ENCODE measurements at places on chromosomes 5 and 9.

DNA sequence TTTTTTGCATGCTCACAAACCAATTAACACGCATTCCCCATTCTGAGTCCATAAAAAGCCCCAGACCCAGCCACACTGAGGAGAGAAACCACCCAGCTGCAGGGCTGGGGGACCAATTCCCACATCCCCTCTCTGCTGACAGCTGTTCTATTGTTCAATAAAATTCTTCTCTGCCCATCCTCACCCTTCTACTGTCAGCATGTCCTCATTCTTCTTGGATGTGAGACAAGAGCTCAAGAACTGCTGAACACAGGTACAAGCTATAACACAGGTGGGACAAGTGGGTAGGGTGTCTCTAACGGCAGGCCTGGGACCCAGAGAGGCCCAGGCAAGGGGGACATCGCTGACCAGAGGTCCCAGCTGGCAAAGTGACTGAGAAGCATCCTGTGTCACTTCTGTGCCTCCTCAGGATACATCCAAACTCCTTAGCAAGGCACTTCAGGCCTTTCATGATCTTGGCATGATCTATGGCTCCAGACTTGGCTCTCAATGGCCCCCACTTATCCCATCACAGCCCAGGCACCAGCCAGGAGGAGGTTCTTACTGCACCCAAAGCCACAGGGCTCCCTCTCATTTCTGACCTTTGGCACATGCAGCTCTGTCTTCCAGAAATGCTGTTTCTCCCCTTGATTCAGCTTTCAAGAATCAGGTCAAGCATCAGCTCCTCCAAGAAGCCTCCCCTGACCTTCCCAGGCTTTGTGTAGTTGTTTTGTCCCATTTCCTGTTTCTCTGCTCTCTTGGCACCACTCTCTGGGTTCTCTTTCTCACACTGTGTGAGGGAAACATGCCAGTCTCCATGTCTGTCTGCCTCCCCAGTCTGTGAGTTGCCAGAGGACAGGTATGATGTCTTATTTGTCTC, 7.3 kb upstream of the ALDH1B1 start:
- no peak for DNase-seq

- no peak for DNase-seq
Observed at GRCh38 chr5:108102463-108102862, 279.4 kb downstream of the FBXL17 start.

- no peak for DNase-seq
Observed at GRCh38 chr5:87061046-87061445, 206.6 kb upstream of the RASA1 start.

GRCh38 chr5:149434162-149435014, 55.3 kb upstream of the IL17B start:
- DNase-seq: peak; percentile 52

- DNase-seq: no peak
Observed at GRCh38 chr9:16013826-16014225, 461.0 kb downstream of the CCDC171 start.

GRCh38 chr9:84701801-84702200, 32.3 kb downstream of the NTRK2 start:
- DNase-seq: no peak

DNA sequence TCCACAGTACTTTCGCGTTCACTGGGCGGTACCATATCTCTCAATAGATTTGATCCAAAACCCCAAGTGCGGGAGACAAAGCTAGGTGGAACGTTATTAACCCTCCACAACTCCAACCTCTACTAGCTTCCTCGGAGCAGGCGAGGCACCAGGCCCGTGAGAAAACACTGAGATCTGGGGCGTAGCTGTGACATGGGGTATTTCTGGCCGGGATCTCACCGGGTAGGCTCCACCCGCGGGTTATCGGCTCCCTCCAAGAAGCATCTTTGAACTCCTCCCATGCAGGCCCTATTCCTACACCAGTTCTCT, 350 bp upstream of the SLC25A46 start:
- no peak for DNase-seq

- DNase-seq: no peak
Observed at GRCh38 chr9:115106001-115106400, 12.0 kb downstream of the TNC start.

- DNase-seq: no peak
Observed at GRCh38 chr5:124662181-124662781, 84.2 kb downstream of the ZNF608 start.

DNA sequence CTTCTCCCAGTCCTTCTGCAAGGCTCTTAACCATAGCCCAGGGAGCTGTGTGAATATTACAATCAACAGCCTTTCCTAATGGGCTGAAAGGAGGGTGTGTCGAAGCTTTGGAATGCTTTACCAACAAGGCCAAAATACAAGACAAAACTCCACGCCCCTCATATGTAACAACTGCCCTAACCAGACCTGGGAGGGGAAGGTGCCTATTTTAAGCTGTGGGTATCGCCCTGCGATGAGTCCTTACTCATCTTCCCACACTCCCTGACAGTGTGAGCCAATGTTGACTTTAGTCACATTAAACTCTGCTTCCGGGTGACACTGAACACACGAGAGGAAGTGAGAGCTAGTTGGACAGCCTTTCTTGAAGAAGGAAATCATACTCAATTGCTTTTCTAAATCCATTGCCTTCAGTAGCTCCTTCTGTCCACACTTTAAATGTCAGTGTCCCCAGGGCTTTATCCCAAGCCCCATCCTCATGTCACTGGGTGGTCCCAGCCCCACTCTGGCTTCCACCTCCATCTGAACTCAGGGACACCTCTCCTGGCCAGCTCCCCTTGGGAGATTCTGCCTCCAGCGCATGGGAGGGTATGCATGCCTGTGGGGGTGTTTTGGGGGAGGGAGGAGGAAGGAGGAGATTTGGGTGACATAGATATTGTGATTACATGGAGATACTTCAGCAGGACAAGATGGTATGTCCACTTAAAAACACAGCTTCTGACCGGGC, 6.5 kb upstream of the TBC1D9B start:
- DNase-seq: peak; percentile 12

GRCh38 chr9:90251316-90251715, 391.3 kb downstream of the DIRAS2 start:
- DNase-seq: no peak

- no peak for DNase-seq
Observed at GRCh38 chr9:110101531-110102161, 106.3 kb downstream of the C9orf152 start.

DNA sequence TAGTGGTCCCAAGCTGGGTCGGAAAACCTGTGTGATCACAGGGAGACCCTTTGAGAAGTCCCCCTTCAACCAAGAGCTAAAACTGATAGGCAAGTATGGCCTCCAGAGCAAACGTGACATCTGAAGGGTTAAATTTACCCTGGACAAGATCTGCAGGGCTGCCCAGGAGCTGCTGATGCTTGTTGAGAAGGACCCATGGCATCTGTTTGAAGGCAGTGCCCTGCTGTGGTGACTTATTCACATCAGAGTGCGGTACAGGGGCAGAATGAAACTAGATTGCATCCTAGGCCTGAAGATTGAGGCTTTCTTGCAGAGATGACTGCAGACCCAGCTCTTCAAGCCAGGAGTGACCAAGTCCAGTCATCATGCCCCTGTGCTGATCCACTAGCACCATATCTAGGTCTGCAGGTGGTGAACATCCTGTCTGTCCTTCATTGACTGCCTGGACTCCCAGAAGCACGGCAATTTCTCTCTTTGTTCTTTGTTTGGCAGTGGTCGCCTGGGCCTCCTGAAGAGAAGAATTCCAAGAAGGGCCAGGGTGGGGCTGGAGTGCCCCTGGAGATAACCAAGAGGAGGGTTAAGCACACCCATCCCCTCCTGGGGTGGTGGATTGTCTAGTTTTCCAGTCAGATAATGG, 25.7 kb upstream of the CHD1 start:
- no peak for DNase-seq

GRCh38 chr9:93133681-93134014, 403 bp downstream of the NINJ1 start:
- no peak for DNase-seq

GRCh38 chr5:3622961-3623360, 27.3 kb downstream of the IRX1 start:
- DNase-seq: no peak

DNA sequence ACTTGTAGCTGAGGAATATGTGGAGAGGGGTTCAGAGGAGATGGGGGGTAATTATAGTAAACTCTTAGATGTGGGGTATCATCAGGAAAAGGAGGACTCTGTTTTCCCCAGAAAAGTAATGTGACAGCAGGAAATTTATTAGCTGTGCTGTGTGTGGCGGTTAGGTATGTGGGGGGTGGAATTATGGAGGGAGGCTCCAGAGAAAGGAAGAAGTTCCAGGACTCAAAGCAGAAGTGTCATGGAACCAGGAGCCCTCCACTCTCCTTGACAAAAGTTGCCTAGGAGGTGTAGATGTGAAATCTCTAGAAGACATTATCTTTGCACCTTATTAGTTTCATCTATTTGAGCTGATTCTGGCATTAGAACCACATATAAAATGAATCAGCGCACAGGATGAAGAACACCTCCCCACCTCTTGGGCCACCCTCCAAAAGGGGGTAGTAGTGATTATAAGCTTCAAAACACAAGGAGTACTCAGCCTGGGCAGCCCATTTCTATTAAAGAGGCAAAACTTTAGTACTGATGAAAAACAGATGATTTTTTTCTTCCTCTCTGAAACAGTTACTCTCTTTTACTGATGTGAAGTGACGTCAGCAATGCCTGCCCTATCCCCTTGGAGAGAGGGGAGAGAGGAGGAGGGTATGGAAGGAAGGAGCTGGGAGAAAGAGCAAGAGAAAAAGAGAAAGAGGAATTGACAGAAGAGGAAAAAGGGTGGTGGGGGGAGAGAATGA, 18.2 kb downstream of the NR2F1 start:
- DNase-seq: no peak

DNA sequence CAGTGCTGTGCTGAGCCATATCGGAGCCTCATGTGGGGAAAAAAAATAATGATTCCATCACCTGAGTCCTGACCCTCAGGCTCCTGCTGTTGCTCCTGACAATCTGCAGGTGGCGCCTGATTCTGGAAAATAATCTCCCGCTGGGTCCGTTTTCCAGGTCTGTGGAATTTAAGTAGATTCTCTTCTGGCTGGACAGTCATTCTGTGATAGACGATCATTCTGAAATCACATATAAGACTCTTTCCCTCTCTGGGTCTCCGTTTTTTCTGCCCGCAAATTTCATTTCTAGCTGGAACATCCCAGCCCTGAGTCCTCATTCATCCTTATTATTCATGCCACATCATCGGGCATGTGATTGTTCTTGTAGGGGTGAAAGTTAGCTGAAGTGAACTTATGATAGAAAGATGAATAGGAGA, 22.1 kb upstream of the STXBP1 start:
- DNase-seq: peak; percentile 27

GRCh38 chr9:22119522-22120158, 110.5 kb upstream of the CDKN2B start:
- DNase-seq: peak; percentile 41

DNA sequence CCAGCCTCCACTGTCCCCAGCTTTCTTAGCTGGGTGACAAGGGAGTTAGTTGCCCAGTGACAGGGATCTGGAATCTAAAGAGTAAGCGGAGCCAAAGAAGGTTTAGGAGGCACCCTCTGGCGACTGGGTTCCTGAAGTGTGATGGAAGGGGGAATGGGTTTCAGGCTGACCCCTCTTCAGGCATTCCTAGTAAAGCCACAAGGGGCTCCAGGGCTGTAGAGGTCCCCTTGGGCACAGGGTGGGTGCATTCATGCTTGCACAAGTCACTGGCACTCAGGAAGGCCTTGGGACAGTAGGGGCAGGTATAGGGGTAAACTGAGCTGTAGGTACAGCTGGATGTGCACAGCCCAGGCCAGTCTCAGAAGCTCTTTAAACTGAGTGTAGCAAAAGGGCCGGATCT, 74.2 kb downstream of the CPLANE1 start:
- no peak for DNase-seq

GRCh38 chr5:112228667-112229066, 190.4 kb downstream of the EPB41L4A start:
- DNase-seq: no peak

GRCh38 chr5:11387382-11387781, 516.9 kb downstream of the CTNND2 start:
- DNase-seq: no peak

DNA sequence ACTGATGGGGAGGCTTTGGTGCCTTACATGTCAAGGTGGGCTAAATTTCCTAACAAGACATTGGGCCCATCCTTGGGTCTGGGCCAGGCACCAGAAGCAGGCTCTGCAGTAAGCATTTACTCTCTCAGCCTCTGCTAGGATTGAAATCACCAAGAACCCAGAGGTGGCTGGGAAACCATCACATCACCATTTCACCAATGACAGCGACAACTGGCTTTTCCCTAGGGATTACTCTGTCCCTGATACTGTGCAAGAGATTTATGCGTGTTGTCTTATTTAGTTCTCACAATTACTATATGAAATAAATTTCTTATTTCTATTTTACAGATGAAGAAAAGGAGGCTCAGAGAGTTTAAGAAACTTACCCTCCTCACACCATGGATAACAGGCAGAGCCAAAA, 342.2 kb downstream of the ARHGEF28 start:
- DNase-seq: no peak

- no peak for DNase-seq
Observed at GRCh38 chr9:133643978-133644760, 8.0 kb downstream of the DBH start.

- no peak for DNase-seq
Observed at GRCh38 chr5:37771731-37772130, 68.1 kb downstream of the GDNF start.

- DNase-seq: no peak
Observed at GRCh38 chr5:118793091-118793490, 195.3 kb downstream of the DTWD2 start.

- DNase-seq: no peak
Observed at GRCh38 chr5:14034963-14035362, 90.5 kb upstream of the DNAH5 start.

DNA sequence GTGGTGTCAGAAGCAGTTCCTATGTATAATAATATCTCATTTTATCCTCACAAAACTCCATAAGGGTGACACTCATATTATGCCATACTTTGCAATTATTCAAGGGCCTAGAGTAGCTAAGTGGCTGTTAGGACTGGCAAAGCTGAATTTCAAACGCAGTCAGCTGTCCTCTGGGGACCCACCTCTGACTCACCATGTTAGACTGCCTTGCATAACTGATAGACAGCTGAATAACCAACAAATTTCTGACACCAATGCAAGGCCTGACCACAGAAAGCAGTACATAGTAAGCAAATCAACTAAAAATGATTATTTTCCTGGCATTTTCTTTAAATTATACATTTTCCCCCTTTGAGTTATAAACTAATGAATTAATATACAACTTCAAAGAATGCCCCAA, 251.6 kb upstream of the PTGER4 start:
- DNase-seq: peak; percentile 70

DNA sequence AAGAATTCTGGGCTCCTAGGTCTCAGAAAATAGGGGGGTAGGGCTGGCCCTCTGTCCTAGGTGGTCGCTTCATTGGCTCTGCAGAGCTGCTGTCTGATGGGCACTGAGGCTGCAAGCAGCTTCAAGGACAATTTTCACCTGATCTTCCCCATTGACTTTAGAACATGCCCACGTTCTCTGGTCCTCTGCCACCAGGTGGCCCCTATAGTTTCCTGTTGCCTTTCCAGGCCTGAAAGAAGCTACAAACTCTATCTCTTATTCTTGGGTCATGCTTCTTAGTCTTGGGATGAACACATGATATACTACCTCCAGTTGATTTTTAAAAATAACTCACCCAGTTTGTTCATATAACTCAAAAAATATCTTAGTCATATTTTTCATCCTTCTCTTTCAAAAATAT, 26.3 kb downstream of the SPZ1 start:
- DNase-seq: peak; percentile 18

DNA sequence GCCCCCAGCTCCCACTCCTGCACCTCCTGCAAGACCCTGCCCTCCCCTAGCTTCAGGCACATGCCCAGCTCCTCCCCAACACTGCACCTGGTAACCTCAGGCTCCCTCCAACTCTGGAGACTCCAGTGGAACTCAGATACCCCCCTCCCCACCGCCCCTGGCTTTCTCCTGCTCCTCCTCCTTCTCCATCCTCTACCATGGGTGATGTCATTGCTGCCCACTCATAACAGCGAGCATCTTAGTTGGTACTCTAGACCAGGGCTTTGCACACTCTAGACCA, 24.7 kb upstream of the CNOT6 start:
- DNase-seq: no peak
